ENCODE measurements at places on chromosomes 5 and 9.

DNA sequence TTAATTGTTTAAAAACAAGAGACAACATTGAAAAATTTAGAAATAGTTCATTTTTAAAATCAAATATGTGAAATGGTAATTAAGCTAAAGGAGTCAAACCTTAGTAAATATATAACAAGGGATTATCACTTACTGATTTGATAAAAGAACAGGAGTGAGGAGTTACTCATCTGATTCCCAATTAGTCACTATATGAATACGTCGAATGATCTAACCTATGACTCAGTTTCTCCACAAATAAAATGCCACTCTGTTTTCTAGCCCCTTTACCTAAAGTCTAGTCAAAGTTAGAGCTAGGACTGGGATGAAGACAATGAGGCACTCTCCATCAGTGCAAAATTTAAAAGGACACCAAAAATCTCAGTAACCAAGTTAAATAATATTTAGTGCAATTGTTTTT is 70.4 kb upstream of the RASEF start:
- no peak for DNase-seq

GRCh38 chr5:132277971-132278853 is 16.0 kb upstream of the SLC22A4 start:
- DNase-seq, result no peak

DNA sequence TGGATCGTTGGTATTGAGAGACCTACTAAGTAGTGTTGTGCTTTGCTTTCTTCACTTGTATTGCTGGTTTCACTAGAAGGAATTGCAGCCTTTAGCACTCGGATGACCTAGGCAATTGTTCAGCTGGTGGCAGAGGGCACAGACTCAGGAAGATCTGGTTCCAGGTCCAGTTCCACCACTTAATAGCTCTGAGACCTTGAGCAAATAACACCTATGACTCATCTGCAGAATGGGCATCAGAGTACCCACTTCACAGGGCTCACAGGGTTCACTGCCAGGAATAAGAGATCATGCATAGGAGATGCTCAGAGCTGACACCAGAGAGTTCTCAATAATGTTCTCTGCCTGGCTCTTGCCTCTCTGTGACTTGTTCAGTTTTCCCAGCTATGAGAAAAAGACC is 133.6 kb downstream of the SIL1 start:
- no peak for DNase-seq

GRCh38 chr5:96699186-96699820 is 37.1 kb downstream of the CAST start:
- DNase-seq, result peak; percentile 39

GRCh38 chr5:99141534-99142128 is 212.8 kb upstream of the CHD1 start:
- DNase-seq, result no peak

- DNase-seq, result no peak
Observed at GRCh38 chr5:61619289-61619688, 287.2 kb downstream of the ZSWIM6 start.

- DNase-seq, result no peak
Observed at GRCh38 chr9:76634356-76635054, 129.7 kb upstream of the PCA3 start.

GRCh38 chr5:127079994-127080491 is 6.7 kb upstream of the C5orf63 start:
- no peak for DNase-seq

- no peak for DNase-seq
Observed at GRCh38 chr5:148653836-148654781, at the start of gene HTR4. Gene HTR4, minus strand, starts transcription at chr5:148654527. Its CDS starts 17,513 bp downstream, at chr5:148637014.

- DNase-seq, result no peak
Observed at GRCh38 chr5:137352095-137352494, 147.0 kb downstream of the SPOCK1 start.

- no peak for DNase-seq
Observed at GRCh38 chr5:33827018-33827707, 64.6 kb downstream of the ADAMTS12 start.

GRCh38 chr5:132251220-132251725 is 6.2 kb upstream of the PDLIM4 start:
- DNase-seq, result no peak

DNA sequence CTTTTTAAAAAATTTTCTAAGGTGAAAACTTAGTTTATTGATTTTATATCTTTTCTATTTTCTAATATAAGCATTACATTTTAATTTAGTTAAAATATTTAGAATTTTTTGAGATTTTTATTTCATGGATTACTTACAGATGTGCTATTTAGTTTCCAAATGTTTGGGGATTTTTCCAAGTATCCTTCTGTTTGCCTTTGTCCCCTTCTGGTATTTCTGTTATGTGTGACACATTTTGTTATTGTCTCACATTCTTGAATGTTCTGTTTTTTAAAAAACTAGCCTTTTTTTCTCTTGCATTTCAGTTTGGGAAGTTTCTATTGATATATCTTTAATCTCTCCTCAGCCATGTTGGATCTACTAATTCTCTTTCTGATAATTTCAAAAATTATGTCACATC is 234.9 kb downstream of the FAM170A start:
- no peak for DNase-seq

DNA sequence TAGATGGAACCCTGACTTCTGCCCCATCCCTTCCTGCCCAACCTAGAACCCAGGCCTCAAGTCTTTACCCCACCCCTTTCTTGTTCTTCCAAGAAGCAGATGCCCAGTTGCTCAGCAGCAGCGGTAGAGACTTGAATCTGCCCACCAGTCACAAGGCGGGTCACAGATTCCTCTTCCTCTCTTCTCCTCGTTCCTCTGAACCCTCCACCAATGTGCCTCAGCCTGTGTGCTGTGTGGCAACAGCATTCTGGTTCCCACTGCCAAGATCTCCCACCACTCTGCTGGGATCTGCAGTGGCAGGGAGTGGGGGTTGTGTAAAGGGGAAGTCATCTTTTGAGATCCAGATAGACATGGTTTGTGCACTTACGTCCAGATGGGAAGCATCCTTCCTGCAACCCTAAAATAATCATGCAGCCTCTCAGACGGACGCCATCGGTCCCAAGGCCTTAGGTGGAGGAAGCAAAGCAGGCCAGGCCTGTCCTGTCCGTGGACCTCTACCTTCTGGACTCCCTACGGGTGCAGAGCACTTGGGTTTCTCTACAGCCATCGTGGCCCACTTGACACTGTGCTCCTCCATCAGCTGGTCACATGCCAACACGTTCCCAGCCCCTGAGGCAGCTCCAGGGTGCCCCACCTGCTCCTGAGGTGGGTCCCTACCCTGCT is 7.7 kb upstream of the RPL26L1 start:
- DNase-seq, result no peak

GRCh38 chr5:159456722-159457465 is 126.6 kb upstream of the IL12B start:
- DNase-seq, result no peak

DNA sequence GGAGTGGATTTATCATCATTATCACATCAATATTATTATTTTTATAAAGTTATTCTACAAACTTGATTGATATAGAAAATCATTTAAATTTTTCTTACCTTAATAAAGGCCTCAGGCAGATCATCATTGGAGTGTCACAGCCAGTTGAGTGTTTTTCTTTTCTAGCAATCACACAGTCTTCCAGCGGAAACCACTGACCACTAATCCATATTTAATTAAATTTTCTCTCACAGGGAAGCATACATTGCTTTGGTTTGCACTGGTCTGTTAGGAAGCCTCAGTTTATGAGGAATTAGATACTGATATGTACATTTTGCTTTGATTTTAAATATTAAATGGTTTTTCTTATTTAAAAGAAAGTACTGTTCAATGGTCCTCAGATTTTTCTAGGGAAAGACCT is 6.7 kb downstream of the SPZ1 start:
- DNase-seq, result no peak

GRCh38 chr5:71899865-71900342 is 180.8 kb downstream of the CARTPT start:
- no peak for DNase-seq

- no peak for DNase-seq
Observed at GRCh38 chr5:38601133-38601862, 44.9 kb upstream of the LIFR start.

GRCh38 chr9:83441390-83441789 is 96.8 kb downstream of the FRMD3 start:
- no peak for DNase-seq

- no peak for DNase-seq
Observed at GRCh38 chr5:138366632-138367382, 14.3 kb downstream of the KDM3B start.

DNA sequence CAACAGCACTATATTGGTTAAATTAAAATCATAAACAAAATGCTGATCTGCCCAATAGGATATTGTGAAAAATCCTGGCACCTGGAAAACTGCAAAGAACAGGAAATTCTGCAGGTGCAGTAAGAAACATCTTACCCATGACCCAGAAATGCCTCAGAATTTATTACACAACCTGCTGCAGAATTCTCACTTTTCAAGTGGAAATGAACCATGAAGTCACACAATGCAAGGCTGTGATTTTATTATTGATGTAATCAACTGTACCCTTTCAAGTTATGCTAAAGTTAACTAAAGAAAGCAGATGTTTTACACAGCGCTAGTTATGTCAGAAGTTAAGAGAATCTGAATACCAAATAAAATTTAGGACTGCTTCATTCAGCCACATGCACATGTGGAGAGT is 6.0 kb downstream of the STRBP start:
- peak; percentile 74 for DNase-seq

DNA sequence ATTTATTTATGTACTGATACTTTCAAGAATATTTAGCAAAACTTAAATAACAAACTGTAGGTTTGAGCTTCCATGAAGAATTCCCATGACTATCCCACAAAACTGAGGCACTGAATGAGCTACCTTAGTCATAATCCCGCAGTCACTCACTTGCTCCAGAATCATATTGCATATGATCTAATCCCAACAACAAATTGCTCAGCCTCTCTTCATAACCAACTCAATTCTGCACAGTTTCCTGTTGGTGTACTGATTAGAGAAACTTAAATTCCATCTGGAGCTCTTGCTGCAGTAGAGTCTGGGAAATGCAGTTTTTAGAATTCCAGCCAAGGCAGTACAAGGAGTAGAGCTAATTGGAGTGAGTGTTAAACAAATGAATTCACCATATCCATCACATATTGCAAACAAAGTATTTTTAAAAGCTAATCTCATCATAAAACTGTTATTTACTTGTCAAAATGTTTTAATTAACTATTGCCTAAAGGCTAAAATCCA is 35.7 kb upstream of the CDH18 start:
- no peak for DNase-seq

GRCh38 chr5:100130307-100130706 is 404.9 kb upstream of the FAM174A start:
- DNase-seq, result no peak

GRCh38 chr5:32017692-32018367 is 156.3 kb downstream of the GOLPH3 start:
- no peak for DNase-seq

GRCh38 chr5:39697881-39698280 is 273.1 kb upstream of the DAB2 start:
- no peak for DNase-seq

DNA sequence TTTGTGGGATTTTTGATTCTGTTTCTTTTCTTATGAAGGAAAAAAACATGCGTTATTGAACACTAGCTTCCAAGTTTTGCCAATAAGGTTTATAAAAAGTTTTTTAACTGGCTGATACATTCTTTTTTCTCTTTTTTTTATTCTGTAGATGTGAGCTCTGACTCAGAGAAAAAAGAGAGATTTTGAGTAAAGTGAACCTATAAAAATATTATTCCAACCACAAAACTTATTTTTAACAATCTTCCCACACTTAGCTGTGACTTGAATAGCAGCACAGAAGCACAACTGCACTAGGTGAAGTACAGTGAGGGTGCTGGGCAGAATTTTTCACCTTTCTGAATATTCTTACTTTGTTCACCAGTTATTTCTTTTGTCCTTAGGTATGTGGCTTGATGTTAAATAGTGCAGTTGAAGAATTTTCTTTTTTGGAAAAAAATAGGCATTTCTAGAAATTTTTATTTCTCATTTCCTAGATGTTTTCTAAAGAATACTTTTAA is 41.6 kb downstream of the CHSY3 start:
- no peak for DNase-seq

DNA sequence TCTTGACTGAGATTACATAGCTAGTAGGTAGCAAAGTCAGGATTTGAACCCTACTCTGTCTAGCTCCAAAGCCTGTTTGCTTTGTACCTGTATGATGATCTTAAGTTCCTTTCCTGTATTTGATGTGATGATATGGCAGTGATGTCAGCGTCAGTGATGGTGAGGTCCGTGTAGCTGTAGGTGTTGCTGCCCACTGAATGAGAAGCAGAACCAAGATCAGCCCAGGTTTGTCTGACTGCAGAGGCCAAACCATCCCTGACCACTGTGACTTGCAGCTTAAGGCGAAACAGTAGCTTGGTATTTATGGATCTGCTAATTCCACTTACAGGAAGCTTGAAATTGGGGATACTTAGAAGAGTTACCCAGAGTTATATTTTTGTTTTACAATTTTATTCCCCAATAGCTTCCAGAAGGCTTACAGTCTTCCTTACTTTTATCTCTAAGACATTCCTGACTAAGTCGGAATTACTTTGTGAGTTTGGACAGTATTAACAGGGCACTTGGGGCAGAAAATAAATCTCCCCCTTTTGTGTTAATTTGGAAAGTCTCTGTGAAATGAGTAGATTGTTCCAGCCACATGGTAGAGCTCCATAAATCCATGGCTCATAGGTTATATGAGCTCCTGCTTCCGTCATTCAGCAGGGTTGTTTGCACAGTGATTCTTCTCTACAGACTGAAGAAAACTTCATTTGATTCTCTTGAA is 273.4 kb downstream of the NR3C1 start:
- no peak for DNase-seq

DNA sequence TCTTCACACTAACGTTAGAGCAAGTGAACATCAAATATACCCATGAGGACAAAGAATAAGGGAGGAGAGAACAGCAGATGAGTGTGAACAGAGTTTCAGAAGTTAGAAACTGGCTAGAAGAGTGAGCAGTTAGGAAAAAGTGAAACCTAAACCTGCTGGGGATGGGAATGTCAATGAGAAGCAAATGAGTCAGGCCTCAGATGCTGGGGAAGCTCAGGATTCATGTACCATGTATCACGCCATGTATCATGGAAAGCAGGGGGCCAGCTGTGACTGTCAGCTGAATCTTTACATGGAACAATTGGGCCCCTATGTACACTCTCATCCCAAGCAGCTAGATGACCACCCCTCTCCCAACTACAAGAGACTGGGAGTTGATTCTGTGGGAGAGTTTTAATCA is 16.2 kb downstream of the GDF9 start:
- no peak for DNase-seq

- no peak for DNase-seq
Observed at GRCh38 chr5:93395971-93396379, 185.0 kb downstream of the NR2F1-AS1 start.

DNA sequence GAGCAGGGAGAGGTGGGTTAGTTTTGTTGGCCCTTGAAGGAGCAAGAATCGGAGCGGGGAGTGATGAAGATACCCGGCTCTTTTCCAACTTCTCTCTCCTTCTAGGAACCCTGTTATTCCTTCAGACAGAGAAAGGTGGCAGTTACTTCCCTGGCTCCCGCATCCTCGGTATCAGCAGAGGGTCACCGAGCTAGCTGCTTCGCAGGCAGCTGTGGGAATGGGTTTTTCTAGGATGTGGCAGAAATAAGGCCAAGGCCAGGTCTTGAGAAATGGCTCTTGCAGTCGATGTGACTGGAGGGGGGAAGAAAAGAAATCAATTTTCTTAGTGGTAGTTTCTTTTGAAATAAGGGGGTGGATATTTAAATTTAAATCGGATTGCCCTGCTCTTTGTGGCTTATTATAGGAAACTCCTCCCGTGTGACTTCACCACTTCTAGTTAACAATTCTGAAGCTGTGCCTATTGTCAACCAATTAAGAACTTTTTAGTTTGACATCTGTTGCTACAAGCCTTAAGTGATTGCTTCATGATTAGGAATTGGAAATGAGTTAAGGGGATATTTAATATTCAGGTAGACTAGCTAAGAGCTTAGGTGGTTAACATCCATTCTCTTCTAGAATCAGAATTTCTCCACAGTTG is 1.4 kb downstream of the SAP30L start:
- DNase-seq, result peak; percentile 5

Data from HAP-1 (cell line).